Stimulated activated CD4-positive, alpha-beta T cell treated with anti-CD3 and anti-CD28 coated beads, Interleukin-1b, Interleukin-23, amount 100 ng/mL, for 1 hour (primary cell): ENCODE measurements at places on chromosomes 4 and X.

- DNase-seq, result no peak
Measured at GRCh38 chr4:173411106-173411693, 12.3 kb upstream of the SCRG1 start.

- DNase-seq, result no peak
Measured at GRCh38 chr4:2253160-2254084, 8.5 kb downstream of the MXD4 start.

- no peak for DNase-seq
Measured at GRCh38 chr4:6017030-6017429, 1.2 kb downstream of the C4orf50 start.

DNA sequence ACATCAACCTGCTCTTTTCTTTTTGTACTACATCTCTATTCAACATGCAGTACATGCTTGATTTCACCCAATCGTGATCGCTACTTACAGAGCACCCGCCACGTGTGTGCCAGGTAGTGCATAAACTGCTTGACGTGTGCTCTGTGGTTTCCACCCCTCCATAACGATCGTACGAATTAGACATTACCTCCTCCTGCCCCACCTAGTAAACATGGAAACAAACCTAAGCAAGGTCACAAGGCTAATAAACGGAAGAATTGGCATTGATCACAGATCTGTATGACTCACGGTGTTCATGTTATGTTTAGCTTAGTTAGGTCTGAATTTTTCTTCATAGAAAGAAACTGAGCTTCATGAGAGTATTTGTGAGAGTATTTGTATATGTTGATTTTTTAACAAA, 64.1 kb downstream of the STX18 start:
- no peak for DNase-seq

- DNase-seq, result no peak
Measured at GRCh38 chr4:77671051-77671450, 65.4 kb downstream of the CXCL13 start.

- no peak for DNase-seq
Measured at GRCh38 chr4:184515606-184516005, 41.3 kb upstream of the IRF2 start.

GRCh38 chr4:15366721-15367120, 61.1 kb upstream of the C1QTNF7 start:
- no peak for DNase-seq

GRCh38 chrX:102712216-102712966, at the start of gene GPRASP2:
Gene GPRASP2 (plus strand): TSS chrX:102712448. CDS start chrX:102714870, 2,422 bp downstream.
- no peak for DNase-seq

- DNase-seq, result no peak
Measured at GRCh38 chr4:74440356-74440755, 4.6 kb upstream of the AREG start.

GRCh38 chr4:155445306-155445705, 68.5 kb upstream of the MAP9 start:
- no peak for DNase-seq

DNA sequence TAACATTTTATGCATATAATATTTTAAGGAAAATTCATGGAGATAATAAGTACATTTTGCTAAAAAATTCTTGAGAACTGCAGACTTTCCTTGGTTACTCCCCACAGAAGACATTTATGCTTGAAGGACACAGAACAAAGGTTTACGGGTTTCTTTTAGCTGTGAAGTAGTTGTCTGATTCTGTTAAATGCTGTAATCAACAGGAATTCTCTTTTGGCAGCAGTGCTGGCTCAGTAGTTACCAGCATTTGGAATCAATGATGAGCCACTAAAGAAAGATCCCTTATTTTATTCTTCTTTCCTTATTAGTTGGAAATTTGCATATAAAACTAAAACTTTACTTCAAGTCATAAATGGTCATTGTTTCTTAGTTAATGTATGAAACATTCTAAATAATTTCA, 199.3 kb upstream of the FAT4 start:
- no peak for DNase-seq

DNA sequence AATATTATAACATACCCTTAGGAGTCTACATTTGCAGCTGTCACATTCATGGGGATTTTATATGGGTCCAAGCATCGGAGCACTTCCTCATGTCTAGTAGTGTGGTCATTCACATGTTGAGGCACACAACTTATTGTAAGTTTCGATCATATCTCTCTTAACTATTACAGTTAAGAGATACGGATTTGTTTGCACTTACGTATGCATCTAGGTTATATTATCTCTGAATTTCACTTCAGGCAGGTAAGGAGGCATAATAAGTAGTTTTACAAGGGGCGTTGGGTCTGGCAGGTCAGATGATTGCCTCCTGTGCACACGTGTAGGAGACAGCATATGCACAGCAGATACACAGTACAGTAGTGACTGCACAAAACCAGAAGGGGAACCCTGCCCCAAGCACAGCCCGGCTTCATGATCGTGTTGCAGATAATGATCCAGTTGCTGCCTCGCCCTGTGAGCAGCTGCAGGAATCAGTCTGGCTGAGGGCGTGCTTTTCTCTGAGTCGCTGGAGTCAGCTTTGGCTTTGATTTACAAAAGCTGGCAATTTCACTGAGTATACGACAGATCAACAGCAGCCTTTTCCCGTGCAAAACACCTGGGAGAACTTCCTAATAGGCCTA, 302.9 kb upstream of the GATB start:
- no peak for DNase-seq

DNA sequence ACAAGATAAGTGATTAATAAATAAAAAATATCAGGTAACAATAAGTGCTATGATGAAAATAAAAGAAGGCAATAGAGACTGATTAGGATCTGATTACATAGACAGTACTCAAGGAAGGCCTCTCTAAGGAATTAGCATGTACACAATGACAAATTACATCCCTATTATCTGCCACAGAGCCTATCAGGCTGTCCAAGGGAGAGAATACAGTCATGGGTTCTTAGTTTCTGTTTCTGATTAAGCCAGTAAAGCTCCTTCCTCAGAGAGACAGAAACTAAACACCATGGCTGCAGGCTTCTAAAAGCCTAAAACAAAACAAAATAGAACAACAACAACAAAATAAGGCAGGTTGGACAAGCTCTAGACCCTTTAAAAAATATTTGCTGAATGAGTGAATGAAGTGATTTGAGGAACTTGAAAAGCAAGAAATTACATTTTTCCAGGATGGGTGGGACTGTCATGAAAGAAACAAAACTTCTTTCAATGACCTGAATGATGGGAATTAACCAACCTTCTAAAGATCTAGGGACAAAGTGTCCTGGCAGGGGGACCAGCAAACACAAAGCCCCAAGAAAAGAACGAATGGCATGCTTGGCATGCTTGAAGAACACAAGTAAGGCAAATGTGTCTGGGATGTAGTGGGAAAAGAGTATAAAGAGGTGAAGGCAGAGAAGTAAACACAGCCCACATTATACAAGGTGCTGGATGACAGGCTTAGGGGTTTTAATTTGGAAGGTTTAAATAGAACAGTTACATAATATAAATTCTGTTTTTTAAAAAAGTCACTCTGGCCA, 44.1 kb downstream of the NAA11 start:
- DNase-seq, result no peak

- no peak for DNase-seq
Measured at GRCh38 chr4:163072222-163072621, 94.5 kb downstream of the NAF1 start.

- no peak for DNase-seq
Measured at GRCh38 chrX:38890963-38891362, 89.7 kb downstream of the MID1IP1 start.

DNA sequence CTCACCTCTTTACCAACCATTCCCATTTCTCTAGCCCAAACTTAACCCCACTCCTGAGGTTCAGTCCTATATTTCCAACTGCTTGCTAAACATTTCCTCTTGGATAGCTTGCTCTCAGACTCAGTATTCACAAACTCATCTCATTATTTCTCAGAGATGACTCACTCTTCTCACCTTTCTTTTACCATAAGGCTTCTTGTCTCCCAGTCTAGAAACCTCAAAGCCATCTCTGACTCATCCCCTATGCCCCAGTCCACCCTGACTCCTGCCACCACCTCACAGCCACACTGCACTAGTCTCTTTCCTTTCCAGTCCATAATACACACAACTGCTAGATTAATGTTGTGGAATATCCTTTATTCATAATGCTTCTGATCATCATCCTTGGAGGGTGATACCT, 4.8 kb downstream of the FRMPD3 start:
- no peak for DNase-seq

DNA sequence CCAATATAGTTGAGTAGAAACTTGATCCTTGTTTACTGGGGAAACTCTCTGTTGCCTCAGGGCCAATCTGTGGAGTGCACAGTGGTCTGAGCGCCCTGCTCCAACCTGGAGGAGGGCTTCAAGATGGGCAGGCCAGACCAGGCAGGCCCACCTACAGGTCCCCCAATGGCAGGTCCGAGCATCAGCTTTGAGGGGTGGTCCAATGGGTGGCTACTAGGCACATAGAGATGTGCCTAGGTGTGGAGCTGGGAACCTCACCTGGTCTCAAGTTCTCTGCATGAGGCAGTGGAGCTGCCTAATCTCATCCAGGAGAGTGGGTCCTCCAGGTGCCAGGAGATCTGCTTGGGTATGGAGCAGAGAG, 252.9 kb downstream of the ARHGAP10 start:
- no peak for DNase-seq

- no peak for DNase-seq
Measured at GRCh38 chr4:98771959-98772632, 113.7 kb upstream of the TSPAN5 start.

GRCh38 chrX:151919610-151920009, 6.9 kb downstream of the MAGEA4 start:
- no peak for DNase-seq

DNA sequence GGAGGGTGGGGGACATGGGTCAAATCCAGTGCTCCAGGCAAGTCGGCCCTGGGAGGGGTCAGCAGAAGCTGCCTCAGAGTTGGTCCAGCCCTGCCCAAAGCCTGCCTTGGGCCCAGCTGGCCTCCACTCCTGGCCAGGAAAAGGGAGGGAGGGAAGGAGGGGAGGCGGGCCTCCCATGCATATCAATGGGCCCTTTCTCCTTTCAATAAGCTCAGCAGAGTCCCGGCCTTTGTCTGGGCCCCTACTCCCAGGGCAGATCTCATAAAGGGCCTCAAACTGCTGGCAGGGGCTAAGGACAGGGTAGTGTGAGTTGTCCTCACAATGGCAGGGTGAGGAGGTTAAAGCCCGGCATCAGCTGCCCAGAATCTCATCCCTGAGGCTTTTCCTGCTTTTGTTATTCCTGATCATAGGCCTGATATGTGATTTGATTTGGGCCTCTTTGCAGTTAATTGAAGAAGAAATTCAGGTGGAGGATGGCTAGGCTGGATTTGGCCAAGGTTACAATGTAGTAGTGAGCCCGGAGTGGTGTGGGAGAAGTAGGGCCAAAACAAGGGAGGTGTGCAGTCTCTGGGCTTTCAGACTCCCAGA, 121.1 kb upstream of the ATP6AP2 start:
- DNase-seq, result no peak

DNA sequence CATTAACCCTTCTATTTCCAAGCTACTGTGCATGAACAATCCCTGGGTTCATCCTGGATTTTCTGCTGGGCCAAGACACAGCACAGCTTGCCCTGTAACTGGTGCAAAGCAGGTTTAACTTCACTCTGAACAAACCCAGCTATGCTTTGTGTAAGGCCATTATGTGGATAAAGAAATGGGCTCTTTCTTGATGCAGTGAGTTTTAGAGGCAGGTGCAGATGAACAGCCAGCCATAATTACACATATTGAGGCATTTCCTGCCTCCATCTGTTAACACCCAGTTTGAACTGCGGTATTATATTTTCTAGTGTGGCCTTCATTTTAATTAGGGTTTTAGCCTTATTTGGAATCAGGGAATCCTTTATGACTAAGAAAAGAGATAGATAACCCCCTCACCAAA, 68.7 kb upstream of the ARX start:
- DNase-seq, result no peak

DNA sequence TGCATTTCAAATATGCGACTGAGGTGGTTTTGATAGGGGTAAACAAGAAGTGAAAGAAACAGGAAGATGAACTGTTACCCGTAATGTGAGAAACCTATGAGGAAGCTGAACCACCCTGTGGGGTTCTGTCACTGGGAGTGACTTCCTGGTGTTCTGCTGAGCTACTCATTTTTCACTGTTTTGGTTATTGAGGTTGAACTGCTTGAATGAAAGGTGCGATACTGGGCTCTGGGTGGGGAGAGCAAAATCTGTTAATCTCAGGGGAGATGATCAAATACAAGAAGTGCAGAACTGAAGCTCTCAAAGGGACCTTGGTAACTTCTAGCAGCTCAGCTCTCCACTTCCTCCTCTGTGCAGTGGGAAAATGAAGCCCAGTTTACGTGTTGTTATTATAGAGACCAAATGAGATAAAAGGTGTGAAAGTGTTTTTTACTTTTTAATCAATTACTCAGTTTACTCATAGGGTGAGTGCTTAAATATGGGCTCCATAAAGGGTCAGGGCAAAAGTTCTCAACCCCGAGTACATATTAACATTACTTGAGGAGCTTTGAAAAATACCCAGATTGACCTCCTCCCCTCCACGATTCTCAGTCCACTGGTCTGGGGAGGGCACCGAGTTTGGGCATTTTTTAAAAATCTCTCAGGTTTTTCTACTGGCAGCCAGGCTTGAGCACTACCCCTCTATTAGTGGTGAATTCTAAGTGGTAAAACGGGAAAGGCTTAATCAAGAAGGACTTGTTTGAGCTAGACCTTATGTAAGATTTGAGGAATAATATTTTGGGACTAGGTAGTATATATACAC, 66.7 kb downstream of the COQ2 start:
- no peak for DNase-seq

- no peak for DNase-seq
Measured at GRCh38 chr4:101187841-101188240, 159.5 kb downstream of the PPP3CA start.

DNA sequence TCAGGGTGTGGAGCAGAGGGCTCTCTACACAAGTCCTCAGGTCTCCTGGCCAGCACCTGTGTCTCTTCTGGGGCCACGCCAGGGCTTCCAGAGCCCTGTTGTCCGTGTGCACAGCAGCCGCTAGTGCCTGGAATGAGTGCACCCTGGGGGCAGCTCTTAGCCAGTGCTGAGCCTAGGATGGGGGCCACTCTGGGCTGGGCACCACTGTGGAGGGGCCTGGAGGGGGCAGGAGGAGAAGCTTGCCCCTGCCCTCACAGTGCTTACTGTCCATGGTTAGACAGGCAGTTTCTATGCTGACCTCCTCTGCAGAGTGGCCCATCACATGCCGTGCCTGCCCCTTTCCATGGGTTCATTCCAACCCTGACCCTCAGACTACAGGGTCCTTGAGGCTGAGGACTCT, 42.7 kb upstream of the GRPEL1 start:
- no peak for DNase-seq

- DNase-seq, result no peak
Measured at GRCh38 chr4:122224348-122224747, 72.2 kb downstream of the BLTP1 start.

- no peak for DNase-seq
Measured at GRCh38 chrX:105543283-105543682, 279.1 kb upstream of the NRK start.

GRCh38 chr4:76341063-76341462, 34.5 kb downstream of the STBD1 start:
- DNase-seq, result no peak
